HuH-7.5 (cell line): ENCODE measurements at places on chromosomes 5 and 9.

DNA sequence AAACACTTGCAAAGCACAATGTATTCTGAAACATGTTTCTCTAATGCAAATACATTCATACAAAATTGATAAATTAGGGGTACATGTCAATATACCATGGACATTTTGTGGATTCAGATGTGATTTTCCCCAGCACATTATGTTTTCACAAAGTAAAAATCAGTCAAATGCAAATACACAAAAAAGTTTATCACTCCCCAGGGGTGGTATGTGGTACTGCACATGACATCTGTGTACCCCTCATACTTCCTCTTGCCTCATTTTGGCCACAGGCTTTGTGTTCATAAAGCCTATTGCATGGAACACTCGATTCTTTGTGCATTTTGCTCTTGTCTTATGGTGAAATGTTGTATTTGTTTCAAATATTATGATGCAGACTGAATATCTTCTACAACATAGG, 116.8 kb upstream of the PDE4D start:
- DNase-seq, result no peak

GRCh38 chr5:83552275-83552674, 80.7 kb downstream of the VCAN start:
- no peak for DNase-seq

DNA sequence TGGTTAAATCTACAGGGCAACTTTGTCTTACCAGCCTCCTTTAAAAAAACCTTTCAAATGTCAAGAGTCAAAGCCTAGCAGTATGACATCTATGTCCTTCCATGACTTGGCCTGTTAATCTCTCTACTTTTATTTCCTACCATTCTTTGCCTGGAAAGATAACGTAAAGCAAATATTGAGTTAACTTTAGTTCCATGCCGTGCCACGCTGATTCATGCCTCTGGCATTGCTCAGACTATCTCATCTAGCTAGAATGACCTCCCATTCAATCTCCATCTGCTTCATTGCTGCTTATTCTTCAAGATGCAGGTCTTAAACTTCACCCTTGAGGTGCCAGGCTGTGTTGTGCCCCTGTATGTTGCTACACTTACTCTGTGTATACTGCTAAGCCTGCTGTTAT, 729.8 kb downstream of the EFNA5 start:
- peak; percentile 11 for DNase-seq

- DNase-seq, result no peak
Measured at GRCh38 chr9:15735083-15735857, 182.4 kb downstream of the CCDC171 start.

GRCh38 chr5:158235159-158235547, 376.2 kb upstream of the CLINT1 start:
- no peak for DNase-seq

DNA sequence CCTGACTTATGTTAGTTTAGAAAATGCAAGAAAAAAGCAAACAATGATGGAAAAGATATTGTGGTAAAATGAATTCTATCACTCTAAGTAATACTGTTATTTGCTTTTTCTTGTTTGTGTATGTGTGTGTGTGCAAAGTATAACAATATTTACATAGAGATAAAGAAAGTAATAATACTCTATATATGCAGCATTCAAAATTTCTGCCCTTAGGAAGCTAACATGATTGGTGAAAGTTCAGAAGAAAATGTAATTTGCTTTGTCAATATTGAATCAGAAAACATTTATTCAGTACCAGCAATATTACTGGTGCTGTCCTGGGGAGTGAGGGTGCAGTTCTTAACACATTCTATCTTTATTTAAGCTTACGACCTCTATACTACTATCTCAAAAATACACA, 12.9 kb upstream of the PRDM9 start:
- no peak for DNase-seq

DNA sequence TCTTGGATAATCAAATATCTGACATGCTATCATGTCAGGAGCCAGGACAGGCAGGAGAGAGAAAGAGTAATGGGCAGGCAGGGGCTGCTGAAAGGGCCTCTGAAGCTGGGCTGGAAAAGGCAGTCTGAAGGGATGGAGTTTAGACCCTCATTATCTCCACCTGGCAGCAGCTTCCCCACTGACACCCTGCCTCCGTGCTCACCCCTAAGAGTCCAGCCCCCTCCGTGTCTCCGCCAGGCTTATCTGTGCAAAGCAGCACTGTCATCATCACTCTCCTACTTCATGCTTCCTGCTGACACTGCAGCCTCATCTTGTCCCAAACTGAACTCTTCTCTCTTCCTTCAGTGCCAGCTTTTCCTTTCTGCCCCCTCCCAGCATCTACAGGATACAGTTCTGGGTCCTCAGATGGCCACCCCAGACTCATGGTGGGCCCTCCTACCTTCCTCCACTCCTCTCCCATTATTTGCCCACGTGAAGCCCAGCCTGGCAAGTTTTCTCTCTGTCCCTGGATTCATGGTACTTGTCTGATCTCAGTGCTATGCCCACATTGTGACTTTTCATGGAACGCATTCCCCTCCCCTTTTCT, 70.9 kb upstream of the KLF9 start:
- no peak for DNase-seq

- DNase-seq, result no peak
Measured at GRCh38 chr5:179312557-179313235, 32.6 kb downstream of the ADAMTS2 start.

GRCh38 chr9:9612270-9612669, 1000.5 kb downstream of the PTPRD start:
- DNase-seq, result no peak

DNA sequence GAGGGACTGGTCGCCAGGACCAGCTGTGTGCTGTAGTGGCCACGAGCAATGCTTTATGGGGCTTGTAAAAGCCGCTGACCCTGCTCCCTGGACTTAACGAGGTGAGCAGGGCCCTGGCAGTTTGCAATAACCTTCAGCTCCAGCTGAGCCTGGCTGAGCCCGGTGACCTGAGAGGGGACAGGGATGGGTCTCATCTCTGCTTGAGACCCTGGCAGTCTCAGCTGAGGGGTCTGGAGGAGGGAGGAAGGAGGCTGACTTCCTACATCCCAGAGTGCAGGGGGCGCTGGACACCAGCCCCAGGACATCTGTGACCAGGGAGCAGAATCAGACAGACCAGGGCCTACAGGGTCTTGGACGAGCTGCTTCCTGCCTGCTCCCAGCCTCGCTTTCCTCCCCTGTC, 277.5 kb upstream of the MVB12B start:
- no peak for DNase-seq

- no peak for DNase-seq
Measured at GRCh38 chr5:72509401-72509800, 2.2 kb upstream of the ZNF366 start.

DNA sequence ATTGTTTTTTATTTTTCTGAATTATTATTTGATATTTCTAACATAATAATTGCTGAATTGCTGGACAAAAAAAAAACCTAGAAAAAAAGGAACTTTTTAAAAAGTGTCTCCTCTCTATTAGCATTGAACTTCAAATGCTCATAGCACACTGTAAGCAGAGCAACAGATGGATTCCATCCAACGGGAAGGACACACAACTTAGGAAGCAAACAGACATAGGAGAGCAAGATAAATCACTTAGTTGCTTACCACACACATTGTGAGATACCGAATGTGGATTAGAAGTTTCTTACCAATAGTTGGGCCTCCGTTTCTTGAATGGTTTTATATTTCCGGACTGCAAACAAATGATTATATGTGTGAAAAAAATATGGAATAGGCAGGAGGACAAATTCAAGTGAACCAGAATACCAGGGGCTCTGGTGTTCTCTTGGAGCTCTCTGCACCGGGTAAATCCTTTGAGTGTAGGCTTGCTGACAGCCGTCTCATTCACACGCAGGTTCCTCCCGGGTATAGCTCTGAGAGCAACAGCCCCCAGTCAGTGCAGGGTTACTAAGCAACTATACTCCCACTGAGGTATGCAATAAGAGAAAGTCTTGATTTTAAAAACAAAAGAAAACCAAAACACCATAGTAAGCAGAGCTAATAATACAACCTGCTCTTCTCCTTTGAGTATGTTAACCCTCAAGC, 217.6 kb downstream of the TMEM167A start:
- no peak for DNase-seq

DNA sequence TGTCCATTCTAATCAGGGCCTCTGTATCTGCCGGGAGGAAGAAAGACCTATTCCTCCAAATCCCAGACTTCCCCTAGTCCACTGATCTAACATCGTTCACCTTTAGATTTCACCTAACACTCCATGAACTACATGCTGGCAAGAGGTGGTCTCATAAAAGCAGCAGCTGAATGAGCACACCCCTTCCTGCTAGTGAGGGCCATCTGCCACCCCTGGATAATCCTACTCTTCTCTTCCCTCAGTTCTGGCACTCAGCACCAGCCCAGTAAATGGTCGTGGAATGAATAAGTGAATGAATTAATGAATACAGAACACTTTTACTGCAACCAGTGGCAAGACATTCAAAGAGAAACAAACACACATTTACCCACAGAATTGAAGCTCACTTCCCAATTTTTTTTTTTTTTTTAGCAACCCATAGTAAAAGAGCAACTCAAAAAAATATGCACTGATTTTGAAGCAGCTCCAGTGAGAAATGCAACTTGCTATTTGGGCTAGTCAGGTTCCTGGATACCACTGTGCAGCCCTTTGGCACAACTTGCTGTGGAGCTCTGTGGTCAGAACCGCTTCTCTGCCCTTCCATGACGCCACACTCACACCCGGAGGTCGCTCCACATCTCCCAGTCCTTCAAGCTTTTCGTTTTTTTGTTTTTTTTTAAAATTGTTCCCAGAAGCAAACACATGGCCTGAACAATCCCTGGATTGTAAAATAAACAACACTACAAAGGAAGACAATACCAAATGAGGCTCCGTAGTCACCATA, 6.2 kb downstream of the RNF183 start:
- no peak for DNase-seq

- no peak for DNase-seq
Measured at GRCh38 chr9:13642646-13643045, 363.2 kb upstream of the MPDZ start.

- DNase-seq, result no peak
Measured at GRCh38 chr5:38249301-38249700, 9.1 kb upstream of the EGFLAM start.

DNA sequence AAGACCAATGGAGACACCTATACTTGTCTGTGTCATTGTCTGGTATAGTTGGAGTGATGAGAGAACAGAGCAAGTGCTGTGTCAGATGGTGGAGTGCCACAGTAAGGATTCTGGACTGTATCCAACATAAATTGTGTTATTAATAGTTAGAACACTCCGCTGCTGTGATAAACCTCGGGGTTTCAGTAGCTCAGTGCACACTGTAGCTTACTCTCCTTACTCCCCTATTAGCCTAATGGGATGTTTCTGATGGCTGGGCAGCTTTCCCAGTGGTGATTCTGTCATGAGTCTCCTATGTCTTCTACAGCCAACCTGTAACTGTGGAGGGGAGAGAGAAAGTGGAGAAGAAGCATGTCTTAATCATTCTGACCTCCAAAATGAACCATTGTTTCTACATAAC, 127.6 kb upstream of the PTCH1 start:
- no peak for DNase-seq

- no peak for DNase-seq
Measured at GRCh38 chr9:130815242-130815808, 19.7 kb upstream of the ABL1 start.

DNA sequence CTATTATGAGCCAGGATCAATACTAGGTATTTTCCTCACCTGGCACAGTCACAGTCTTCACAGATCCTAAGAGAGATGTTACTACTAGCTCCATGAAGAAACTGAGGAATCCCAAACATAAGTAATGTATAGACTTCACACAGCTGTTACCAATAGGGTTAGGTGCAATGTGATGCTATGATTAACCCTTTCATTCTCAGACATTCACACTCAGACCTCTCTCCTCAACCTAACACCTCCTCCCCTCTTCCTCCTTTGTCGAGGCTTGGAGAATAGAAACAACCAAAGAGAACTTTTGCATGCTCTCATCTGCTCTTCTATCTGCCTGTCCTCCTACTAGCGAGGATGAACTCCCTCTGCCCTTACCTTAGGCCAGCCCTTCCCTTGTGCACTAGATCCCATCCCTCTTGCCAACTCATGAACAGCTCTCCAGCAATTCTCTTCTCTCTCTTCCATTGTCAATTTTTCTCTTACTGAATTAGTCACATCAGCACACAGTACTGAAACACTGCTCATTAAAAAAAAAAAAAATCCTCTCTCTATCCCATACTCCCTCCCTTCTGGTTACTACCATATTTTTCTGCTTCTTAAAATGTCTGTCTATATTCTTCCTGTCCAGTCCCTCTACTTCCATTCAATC, 47.7 kb downstream of the MAPKAP1 start:
- no peak for DNase-seq

DNA sequence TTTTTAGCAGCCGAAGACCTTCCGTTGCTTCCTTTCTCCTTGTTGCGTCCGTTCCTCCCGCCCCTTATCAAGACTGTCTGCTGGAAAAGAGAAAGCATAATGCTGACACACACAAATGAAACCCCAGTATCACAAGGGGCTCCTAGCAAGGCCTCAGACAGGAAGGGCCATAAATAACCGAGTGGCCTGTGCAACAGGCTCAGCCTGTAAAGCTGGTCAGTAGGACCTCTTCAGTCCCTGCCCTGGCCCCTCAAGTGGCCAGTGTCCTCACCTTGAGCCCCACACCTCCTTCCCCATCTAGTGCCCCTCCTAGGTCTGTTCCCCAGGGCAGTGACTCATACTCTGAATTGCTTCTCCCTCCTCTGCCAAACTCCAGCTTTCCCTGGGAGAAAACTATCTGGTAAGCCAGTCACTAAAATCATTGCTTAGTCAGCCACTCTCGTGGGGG, 174.6 kb upstream of the IL12B start:
- DNase-seq, result no peak

DNA sequence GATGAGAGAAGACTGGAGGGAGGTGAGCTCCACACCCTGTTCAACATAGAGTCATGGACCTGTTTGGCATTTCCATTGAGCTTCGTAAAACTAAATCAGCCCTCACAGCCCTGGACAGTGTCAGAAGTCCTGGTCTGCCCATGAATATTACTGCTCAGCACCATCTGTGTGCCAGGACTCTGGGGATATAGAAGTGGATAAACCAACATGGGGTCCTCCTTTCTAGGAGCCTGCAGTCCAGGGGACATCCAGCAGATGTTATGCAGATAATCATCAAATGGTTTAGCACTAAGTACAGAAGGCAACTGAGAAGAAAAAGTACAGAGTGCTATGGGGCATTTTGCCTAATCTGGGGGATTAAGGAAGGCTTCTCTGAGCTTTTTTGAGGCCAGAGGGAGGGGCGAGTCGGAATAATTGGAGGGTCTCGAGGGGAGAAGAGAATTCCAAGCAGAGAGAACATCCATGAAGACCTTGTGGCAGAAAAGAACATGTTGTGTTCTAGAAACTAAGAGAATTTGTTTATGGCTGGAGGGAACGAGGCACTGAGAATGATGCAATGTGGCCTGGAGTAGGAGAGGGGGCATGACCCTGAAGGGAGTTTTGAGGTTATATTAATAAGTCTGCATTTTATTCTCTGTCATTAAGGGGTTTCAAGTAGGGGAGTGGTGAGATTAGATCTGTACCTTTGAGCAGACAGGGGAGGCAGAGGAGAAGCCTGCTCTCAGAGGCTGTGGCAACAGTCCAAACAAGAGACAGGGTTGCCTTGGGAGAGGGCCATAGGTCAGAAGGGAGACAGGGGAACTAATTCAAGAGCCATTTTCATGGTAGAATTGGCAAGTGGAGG, 63.5 kb upstream of the SLC2A8 start:
- peak; percentile 38 for DNase-seq
